Anterior cingulate cortex (tissue), 58 donors: ENCODE measurements at places on chromosomes 5 and 9.

DNA sequence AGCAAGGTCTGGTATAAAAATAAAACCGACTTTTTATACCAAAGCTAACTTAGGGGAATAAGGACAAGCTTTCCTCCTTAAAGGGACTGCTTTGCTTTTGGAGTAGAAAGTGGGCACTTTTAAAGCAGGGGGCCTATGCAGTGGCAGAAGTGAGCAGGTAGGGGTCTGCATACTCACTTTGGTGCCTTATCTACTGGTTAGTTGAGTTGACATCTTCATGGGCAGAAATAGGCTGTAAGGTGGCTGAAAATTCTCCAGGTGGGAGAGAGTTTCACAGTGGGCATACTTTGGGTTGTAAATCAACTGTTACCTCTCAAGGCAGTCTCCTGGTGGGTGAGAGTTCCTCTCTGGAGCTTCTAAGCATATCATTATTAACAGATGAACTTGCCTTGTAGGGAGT, 24.8 kb downstream of the OSMR start:
- no peak for DNase-seq

DNA sequence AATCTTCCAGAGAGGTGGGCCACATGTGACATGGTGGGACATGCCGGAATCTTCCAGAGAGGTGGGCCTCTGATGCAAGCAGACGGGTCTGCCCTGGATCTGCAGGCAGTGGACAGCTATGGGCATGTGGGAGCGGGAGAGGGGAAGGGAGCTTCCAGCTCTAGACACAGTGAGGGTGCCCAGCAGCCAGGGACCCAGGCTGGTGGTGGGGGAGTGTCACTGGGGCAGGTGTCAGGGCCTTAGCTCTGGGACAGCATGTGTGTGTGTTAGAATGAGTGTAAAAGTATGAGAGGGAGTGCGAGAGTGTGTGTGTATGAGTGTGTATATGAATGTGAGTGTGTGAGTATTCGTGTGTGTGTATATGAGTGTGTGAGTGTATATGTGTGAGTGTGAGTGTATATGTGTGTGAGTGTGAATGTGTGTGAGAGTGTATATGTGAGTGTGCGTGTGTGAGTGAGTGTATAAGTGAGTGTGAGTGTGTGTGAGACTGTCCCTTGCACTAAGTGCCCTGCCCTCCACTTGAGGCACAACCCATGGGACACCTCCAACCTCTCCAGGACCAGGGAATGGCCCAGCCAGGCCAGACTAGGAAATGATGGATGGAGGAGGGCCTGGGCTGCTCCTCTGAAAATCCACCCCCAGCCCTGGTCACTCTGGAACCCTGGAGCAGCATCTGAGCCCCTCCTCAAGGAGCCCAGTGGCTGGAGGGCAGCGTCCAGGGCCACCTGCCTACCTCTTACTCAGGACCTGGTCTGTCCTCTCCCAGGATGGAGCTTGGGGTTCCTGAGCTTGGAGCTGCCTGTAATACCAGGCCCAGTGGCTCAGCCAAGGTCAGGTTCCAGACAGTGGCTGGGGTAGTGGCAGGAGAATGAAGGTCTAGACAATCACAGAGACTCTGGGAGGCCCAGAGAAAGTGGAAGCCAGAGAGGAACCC, 122.2 kb downstream of the C9orf50 start:
- no peak for DNase-seq

- DNase-seq = no peak
Measured at GRCh38 chr5:14298126-14298847, 155.1 kb downstream of the TRIO start.

GRCh38 chr5:158642879-158643278, 456.8 kb downstream of the EBF1 start:
- DNase-seq = no peak

- DNase-seq = no peak
Measured at GRCh38 chr5:141852448-141852847, 25.8 kb downstream of the PCDH1 start.

DNA sequence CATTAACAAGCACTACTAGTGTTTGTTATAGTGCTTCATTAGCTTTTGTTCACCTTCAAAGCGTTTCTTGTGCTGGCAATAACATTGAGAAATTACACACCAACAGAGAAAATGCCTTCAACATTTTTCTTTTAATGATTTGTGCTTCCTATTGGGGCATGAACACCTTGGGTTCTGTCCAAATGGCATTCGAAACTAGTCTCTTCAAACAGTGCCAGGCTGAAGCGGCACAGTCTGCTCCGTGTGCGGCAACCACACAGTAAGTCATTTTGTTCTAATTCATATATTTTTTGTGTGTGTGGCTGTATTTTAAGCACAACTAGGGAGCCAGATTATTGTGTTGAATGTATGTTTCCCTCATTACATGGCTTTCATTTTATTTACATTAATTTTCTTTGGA, 414.7 kb upstream of the SGCD start:
- DNase-seq = no peak

DNA sequence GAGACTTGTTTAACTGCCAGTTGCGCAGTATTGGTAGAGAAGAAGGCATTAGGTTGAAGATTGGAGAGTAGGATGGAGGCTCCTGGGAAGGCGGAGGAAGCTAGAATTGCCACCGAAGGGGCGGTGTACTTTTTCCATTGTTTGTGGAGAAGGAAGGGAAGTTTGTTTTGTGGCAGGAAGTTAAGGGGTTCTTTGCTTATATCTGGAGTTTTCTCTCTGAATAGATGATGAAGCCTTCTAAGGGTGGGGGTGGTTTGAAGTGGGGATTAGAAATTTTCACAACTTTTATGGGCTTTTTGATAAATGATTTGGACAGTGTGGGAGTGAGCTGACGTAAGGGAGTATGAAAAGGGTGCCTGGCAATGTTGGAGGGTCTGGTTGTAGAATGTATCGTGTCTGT, 59.3 kb downstream of the SNX30 start:
- DNase-seq = no peak

DNA sequence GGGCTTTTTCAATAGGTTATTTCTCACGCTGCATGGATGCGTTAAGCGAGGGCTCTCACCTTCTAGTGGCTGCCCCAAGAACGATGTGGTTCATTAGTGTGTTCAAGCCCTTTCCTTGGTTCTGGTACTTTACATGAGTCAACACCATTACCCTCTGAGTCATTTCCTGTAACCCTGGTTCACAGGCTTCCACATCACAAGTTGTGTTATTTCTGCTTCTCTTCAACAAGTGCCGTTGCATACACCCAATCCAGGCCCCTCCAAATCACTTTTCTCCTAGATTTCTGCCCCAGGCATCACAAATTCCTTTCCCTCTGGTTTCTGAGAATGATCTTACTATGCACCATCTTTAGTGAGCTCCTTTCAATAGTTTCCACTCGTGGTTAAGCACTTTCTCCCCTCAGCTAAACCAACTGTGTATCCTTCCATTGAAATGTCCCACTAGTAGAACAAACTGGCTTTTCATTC, 69.5 kb upstream of the RAD23B start:
- no peak for DNase-seq

GRCh38 chr9:127912296-127912695, 4.5 kb downstream of the ST6GALNAC4 start:
- DNase-seq = no peak

DNA sequence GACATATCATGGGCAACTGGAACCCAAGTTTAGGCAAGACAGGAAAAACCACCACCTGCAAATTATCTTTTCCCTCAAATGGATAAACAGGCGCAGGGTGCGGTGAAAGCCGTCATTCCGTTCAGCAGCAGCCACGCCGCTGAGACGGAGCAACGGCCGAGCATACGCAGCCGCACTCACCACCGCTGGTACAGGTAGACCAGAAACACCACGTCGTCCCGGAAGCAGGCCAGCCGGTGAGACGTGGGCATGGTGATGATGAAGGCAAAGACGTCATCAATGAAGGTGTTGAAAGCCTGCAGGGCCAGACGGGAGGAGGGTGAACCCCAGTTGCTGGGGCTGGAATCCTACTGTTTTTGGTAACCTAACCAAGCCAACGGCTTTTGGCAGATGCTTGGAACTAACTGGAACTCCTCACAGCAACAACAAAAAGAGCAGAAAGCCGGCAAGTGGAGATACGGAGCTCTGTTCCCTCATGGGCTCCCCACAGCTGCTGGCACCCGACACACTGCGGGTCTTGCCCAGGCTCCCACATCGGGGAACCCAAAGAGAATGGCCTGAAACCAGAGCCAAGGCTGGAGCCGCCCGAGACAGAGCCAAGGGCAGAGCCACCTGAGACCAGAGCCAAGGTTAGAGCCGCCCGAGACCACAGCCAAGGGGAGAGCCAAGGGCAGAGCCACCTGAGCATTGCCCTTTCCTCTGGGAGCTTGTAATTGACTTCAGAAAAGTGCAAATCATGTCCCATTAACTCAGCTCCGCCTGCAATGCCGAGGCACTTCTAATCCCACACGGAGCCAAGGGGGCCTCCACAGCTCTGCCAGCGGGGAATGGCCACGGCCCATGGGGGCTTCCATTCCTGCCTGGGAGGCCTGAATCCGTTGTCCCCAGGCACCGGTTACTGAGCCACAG, 24.2 kb downstream of the CLPTM1L start:
- DNase-seq = no peak

- no peak for DNase-seq
Measured at GRCh38 chr9:123087359-123087888, 54.0 kb downstream of the GPR21 start.
